EL (cell line): ENCODE measurements at places on chromosomes 5 and 9.

- no peak for DNase-seq
These were observed 459.0 kb downstream of the TLE4 start for GRCh38 chr9:80030801-80031200.

GRCh38 chr5:164203581-164204225 is 698.3 kb downstream of the MAT2B start:
- DNase-seq: no peak

DNA sequence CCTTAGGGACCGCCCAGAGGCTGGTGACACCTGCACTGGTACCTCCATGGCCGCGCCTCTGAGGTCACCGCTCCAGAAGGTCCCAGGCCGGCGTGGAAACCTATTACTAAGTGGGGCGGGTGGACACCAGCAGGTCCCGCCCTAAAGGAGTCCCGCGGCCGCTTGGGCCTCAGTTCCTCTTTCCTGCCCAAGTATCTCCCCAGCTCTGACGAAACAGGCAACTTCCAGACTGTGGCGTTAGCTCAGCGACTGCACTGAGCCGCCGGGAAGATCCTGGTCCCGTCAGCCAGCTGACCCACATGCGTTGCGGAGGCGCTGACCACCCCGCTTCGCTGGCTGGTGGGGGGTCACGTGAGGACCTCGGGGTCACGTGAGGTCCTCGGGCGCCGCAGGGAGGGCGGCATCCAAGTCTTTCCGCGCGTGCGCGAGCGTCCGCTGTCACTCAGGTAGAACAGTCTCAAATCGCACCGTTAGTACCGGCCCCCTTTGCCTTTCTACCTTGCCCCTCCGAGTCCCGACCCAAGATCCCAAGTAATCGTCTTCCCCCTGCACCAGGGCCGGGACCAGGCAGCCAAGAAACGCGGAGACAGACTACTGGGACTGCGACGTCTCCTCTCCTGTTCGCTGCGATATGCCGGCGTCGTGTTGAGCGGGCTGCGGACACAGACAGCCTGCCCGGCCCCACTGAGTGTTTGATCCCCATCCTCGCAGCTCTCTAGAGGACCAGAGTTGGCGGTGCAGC is 53.7 kb upstream of the KDM4C start:
- peak; percentile 72 for DNase-seq

DNA sequence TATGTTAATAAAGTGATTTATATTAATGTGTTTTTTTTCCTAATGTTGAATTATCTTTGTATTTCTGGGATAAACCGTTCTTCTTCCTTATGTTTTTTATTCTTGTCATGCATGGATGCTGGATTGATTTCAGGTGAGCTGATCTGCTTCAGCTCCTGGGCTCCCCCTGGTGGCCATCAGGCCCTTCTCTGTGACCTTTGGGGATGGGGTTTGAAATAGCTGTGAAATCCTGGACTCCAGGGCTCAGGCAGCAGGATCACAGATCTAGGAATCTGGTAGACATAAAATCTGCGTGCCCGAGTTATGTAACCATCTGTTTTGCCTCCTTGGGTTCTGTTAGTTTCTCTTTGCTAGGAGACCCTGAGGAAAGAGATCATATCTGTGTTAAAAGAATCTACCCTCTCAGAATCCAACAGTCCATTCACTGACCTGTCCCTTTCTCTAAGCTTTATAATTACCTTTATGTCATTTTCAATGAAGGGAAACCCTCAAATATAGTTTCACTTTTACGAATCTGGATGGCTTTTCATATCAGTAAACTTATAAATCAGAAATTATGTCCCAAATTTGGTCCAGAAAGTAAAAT is 12.2 kb upstream of the OR13J1 start:
- DNase-seq: peak; percentile 75

DNA sequence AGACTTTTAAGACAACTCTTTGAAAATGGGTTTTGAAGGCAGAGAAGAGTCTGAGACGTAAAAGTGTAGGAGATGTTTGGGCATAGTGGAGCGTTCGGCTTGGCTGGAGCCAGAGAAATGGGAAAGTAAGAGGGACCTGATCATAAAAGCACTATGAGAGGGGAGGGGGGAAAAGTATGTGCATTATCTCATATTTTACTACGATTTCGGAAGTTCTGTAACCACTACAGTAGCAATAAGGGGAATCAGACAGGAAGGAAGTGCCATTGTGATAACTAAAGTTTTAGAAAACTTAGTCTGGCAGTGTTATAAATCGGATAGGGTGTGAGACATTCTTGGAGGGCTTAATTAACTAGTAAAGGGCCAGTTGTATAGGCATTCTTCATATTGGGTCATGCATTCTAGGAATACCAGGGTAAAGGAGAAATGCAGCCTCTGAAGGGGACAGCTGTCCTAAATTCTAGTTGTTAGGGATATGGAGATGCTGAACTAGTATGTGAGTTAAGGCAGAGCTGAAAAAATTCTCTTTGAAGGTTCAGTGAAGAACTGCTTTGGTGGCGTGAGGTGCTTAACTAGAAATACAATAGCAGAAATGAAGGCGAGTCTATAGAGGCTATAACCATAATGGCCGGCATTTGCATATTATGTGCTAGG is 83.8 kb upstream of the FREM1 start:
- no peak for DNase-seq

- no peak for DNase-seq
These were observed 897.8 kb upstream of the ACO1 start for GRCh38 chr9:31486630-31487029.

GRCh38 chr9:98256756-98257155 is 1.3 kb upstream of the TBC1D2 start:
- DNase-seq: no peak

DNA sequence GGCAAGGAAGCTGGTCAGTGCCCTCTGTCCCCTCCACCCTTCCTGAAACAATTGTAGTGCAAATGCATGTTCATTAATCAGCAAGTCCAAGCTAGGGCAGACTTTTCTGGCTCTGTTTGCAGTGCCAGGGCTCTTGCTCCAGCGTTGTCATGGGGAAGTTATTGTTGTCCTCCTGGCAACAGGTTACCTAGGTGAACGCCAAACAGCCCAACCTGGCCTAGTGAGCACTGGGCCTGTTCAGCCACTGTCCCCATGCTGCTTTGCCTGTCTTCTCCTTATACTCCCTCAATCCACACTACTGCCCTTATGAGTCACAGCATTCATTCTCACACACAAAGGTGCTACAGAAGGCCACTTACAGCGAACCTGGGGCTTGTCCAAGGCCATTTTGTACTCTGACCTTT is 34.5 kb upstream of the GLIS3 start:
- DNase-seq: no peak

GRCh38 chr5:111507276-111507675 is 5.1 kb downstream of the STARD4 start:
- no peak for DNase-seq

- DNase-seq: no peak
These were observed 594 bp downstream of the ANKRD18A start for GRCh38 chr9:38619556-38620447.

DNA sequence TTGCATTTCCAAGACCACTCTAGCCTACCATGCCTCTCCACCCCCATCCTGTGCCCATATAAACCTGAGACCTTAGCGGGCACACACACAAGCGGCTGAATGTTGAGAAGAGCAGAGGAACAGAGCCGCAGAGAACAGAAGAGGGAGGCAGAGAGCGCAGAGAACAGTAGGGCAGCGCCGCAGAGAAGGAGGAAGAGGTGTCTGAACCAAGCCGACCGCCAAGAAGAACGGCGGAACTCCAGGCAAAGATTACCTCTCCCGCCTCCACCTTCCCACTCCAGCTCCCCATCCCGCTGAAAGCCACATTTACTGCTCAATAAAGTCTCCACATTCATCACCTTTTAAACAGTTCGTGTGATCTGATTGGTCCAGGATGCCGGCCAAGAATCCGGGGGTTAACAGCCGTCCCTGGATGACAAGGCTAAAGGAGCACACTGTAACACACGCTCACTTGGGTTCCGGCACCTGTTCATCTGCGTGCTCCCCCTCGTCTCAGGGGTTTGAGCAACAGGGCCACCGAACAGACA is 33.2 kb downstream of the GRIN3A start:
- peak; percentile 16 for DNase-seq

GRCh38 chr9:33907347-33907746 is 90.4 kb downstream of the UBE2R2 start:
- DNase-seq: no peak

DNA sequence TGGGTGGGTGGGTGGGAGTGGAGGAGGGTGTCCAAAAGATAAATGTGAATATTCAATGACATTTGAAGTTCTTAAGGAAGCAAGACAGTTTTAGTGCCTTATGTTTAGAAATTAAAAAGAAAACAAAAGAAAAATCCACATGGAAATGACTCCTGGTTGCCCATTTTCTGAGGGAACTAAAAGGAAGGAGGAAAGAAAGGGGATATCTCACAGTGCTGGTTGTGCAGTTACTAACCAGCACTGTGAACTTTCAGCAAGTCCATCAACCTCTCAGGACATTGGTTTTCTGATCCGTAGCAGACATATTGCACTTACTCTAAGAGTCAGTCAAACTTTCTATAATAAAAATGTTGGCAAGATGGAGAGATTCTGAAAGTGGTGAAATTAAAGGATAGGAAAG is 431.0 kb upstream of the CLINT1 start:
- no peak for DNase-seq

- no peak for DNase-seq
These were observed 354.2 kb downstream of the MRPS30 start for GRCh38 chr5:45162974-45163373.

- no peak for DNase-seq
These were observed 28.1 kb downstream of the NIPBL start for GRCh38 chr5:36904677-36905076.

DNA sequence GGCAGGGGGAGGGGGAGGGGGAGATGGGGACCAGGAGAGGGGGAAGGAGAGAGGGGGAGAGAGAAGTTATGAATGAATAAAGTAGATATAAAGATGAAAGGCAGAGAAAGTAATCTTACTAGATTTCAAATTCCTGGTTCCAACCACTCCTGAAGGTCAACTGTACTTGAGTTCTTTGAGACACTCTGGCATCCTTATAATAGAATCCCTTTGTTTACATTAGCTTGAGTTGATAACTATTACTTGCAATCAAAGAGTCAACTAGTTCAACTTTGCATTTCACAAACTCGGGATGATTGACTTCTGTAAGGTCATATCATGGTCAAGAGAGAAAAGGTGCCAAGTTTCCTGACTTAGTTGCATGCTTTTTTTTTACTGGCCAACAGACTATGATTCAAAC is 42.2 kb downstream of the BAAT start:
- DNase-seq: no peak

GRCh38 chr5:11075035-11075805 is 314.2 kb upstream of the DAP start:
- DNase-seq: no peak

DNA sequence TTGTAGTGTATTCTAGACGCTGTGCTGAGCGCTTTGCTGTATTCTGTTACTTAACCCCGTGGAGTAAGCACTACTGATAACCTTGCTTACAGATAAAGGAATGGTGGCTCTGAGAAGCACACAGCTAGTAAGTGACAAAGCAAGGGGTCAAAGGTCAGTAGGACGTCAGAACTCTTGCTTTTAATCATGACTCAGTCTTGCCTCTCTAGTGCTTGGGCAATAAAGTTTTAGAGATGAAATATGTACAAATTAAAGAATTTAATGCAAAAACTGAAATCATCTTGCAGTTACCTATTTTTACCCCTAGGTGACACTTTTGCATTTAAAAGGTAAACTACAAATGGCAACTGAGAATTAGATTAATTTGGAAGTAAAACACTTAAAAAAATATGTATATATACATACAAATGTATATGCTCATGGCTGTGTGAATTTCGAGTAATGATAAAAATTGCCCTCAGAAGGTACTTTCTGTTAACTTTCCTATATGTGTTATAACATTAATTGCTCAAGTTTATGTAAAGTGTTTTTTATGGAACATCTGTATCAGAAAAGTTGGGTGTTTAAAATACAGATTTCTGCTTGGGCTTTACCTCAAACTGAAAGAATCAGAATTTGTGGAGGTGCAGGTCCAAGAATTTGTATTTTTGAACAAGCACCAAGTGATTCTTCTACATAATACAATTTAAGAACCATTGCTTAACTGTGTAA is 175.1 kb upstream of the DAB2 start:
- DNase-seq: peak; percentile 63

GRCh38 chr5:90640484-90641059 is 82.0 kb downstream of the ADGRV1 start:
- no peak for DNase-seq

DNA sequence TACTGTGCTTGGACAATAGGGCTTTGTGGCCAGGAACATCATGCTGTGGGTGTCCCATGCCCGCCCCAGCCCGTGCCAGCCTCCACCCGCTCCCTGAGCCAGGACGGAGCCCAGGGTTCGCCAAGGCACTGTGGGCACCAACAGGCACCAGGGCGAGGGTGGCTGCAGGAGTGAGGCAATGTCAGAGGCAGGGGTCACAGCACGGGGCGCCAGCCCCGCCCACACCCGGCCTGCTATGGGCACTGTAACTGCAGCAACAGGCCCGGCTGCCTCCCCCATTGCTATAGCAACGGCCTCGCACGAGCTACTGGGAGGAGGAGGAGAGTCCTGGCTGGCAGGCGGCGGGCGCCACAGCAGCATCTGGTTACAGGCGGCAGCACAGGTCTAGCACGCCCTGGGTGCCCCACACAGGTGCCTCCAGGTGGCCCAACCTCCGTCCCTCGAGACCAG is 2.5 kb downstream of the ABCA2 start:
- no peak for DNase-seq

DNA sequence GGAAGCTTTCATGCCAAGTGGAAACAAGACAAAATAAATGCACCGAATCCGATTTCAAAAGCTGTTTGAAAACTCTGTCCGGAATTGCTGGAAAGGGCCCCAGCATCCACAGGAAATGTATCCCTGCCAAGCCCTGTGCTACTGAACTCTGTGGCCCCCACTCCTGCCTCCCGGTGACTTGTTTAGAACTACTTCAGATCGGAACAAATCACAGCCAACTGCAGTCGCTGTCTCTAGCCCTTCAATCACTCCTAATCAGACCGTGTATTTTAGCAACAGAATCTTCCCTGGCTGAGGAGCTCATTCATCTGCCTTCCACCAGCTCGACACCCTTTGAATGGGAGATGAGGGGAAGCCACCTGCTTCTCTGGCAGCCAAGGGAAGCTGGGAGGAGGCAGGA is 94.1 kb downstream of the KCNIP1 start:
- DNase-seq: peak; percentile 43

DNA sequence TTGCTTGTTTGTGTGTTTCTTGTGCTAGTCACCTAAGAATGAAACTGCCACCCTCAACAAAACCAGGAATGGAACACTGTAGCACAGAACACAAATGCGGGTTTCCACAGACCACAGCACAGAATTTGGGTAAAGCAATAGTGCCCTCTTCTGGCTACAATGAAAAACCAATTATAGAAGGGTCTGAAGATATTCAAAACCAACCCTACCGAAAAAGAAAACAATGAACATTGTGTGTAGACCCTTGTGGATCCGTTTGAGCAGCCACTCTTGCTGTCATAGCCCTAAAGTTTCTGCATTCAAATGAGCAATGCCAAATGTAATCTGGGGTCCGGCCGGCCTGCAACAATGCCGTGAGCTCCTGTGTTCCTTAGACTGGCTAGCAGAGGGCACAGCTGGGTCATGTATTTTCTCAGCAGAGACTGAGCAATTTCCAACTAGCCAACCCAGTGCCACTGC is 8.3 kb upstream of the ENC1 start:
- peak; percentile 70 for DNase-seq

GRCh38 chr9:94082553-94082952 is 1.7 kb upstream of the PTPDC1 start:
- DNase-seq: no peak

- DNase-seq: no peak
These were observed 319.9 kb downstream of the SPOCK1 start for GRCh38 chr5:137179203-137179602.

- no peak for DNase-seq
These were observed 642 bp downstream of the RBM22 start for GRCh38 chr5:150700246-150700593.
